CD4-positive, alpha-beta memory T cell (primary cell): ENCODE measurements at places on chromosomes 16 and 17.
A peak's percentile ranks its signal among the peaks of the same experiment; 100 is the strongest.

DNA sequence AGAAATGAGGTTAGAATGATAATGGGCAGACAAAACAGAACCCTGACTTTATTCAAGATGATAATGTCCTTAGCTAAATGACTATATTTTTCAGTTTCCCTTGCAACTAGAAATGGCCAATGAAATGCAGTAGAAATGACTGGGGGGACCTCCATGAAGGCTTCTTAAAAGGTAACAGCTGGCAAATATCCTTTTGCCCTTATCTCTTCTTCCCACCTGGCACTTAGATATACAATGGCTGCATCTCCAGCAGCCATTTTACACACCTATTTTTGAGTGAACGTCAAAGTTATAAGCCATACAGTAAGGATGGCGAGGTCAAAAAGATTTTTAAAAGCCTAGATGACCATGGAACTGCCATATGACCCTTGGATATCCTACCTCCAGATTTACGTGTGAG is 39.9 kb downstream of the USP32 start:
- DNase-seq = no peak

- no peak for DNase-seq
These were observed at the start of gene ADAM11 for GRCh38 chr17:44758414-44759085. Gene ADAM11 (plus strand): TSS chr17:44758988. CDS start chr17:44759200, 212 bp downstream.

- no peak for DNase-seq
These were observed 8.8 kb downstream of the MYO19 start for GRCh38 chr17:36525888-36526287.

DNA sequence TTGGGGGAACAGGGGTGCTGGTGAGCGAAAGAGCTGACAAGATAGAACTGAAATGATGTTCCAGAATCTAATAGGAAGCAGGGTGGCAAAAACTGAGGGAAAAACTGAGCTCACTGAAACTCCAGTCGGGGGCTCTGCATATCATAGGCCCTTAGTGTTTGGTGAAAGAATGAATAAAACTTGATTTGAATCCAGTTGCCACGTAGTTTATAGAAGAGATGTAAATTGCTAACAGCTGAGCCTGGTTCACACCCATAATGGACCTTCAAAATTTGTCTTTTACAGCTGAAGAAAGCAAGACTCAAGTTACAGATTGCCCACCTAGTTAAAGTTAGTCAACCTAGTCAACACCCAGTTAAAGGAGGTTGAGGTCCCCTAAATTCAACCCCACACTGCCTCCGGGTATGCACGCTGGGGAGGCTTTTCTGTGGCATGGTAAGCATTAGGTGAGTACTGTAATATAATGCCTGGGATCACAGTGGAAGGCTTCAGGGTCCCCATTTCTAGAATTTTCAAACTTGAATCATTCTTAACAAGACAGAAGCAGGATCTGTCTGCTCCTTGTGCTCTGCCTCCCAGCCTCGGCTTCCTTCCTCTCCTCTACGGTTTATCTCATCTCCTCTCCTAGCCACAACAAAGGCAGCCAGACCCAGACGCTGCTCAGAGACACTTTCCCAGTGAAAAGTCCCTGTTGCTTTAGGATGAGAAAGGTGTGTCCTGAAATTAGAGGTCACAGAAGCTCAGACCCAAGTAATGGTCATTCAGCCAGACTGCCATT is 26.9 kb upstream of the SUPT4H1 start:
- DNase-seq = no peak

- no peak for DNase-seq
These were observed 22.7 kb downstream of the FTO start for GRCh38 chr16:53726625-53727024.

DNA sequence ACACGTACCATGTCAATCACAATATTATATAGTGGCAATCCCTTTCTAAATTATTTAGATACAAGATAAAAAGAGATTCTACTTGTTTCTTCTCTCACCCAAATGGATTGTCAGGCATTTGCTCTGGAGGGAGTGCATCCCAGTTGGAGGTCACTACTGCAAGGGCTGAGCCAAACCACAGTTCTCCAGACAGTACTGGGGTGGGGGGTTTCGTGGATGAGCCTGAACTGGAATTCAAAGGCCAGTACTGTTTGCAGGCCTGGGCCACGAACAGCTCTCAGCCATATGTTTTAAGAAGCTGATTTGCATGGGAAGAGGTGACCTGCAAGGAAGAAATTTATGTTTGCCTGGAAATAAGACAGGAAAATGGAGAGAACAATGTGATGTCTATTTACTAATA is 314.9 kb downstream of the PMP22 start:
- no peak for DNase-seq

DNA sequence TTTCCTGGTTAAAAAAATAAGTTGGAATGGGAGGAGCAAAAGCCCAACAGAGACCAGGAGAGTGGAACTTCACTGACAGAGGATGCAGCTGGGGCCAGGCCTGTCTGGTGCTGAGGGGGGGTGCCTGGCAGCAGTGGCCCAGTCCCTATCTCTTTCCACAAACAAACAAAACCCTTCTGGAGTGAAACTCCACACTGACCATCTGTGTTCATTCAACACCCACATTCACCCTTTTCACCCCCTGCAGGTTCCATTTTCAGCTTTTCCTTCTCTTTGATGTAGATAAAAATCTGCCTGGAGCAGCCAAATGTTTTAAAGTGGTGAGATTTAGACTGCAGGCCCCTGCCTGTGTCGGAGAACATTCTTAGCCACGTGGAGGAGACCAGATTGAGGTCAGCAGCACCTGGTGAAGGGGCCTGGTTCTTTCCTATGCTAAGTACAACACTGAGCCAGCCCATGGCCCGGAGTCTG is 161.4 kb upstream of the CDH11 start:
- DNase-seq = no peak

GRCh38 chr17:82917699-82918345 is 78.0 kb upstream of the ZNF750 start:
- DNase-seq = no peak

DNA sequence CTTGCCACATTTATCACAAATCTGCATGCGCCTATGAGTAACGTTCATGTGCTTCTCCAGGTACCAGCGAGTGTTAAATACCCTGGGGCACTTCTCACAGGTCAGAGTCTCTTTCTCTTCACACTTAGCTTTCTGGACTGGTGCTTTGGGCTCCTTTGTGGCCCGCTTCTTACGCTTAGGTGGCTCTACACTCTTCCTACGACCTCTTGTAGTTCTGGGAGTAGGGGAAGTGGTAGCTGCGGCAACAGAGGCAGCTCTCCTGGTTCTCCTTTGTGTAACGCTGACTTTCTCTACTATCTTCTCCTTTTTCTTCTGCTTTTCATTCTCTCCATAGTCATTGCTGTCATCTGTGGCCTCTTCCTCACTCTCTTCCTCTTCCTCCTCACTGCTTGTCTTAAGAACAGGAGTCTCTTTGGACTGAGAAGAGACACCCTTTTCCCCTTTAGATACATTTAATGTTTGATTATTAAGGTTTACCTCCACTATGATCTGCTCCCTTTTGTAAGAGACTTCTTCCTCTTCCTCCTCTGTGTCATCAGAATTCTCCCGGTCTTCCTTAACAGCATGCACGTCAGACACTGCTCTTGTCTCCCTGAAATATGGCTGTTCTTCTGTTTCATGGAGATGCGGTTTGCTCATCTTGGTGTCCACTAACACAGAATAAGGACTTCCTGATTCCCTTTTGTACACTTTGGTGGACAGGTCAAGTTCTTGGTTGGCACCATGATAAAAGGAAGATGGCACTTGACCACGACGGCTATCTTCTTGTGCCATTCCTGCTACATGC is 45.0 kb downstream of the ZNF652 start:
- no peak for DNase-seq

DNA sequence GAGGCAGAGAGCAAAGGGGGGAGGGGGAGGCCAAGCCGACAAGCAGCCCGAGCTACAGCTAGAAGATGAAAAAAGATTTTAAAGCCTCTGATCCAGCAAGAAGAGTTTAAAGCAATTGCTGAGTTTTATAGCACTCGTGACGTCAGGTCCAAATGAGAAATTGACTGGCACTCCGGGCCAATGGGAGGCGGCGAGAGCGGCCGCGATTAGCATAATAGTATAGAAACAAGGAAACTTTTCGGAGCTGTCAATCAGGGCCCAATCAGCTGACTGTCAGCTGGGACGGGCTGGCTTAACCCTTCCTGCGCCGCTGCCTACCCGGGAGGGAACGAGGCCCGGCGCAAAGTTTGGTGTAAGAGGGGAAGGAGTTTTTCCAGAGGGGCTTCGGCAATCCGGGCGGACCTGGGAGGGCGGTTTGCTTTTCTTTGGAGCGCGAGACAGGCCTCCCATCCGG is at the start of gene MAF:
Gene MAF, minus strand, starts transcription at position 100 of the 454 bp plus-strand sequence. CDS start 835 bp downstream, outside the sequence.
- peak; percentile 90 for DNase-seq

- no peak for DNase-seq
These were observed 334.7 kb downstream of the SOX9 start for GRCh38 chr17:72455562-72455961.

- DNase-seq = no peak
These were observed 722.0 kb downstream of the KCNJ2 start for GRCh38 chr17:70891306-70891705.

DNA sequence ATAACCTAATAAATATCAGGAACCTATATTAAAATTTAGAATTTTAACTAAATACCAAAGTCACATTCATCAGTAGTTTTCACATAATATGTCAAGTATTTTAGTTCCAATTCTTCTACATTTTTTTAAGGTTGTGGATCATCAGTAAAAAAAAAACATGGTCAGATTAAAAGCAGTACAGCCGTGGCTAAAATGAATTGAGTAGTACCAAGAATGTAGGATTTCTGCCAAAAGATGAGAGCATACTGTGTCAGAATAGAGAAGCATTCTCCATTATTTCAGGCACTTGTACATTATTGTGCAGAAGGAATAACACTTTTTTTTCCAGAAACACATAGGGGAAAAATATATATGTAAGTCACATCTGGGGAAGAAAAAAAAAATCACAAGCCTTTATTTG is 1176.1 kb downstream of the CDH11 start:
- DNase-seq = no peak

DNA sequence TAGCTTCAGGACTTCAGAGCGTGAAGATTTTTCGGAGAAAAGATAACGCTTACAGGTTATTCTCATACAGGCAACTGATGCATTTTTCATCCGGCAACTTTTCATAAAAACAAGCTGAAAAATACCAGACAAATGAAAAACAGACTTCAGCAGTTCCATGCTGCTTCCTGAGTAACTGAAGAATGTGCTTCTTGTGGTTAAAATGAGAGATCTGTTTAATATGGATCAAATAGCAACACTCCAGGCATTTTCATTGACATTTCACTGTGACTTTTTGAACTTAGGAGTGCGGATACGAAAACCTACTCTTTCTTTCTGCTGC is 705 bp upstream of the PITPNC1 start:
- DNase-seq = no peak

DNA sequence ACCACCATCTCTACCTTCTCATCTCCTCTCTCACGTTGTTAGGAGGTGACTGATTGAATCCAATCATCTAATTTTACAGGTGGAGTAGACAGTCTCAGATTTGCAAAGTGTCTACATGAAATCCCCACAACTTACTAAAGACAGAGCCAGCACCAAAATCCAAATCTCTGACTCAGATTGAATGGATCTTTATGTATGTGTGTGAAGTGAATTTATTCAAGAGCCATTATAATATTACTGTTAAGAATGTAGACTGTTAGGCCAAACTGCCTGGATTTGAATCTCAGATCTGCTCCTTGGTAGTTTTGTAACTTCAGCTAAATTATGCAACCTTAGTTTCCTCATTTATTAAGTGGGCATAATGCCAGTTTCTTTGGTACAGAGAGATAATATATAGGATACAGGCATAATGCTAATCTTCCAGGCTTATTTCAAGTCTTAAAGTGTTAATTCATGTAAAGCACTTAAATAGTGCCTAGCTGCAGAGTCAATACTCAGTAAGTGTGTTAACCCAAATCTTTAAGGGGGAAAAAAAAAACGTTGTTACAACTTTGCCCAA is 12.7 kb downstream of the CNEP1R1 start:
- no peak for DNase-seq

- no peak for DNase-seq
These were observed 40.6 kb downstream of the GOSR1 start for GRCh38 chr17:30517786-30518185.

GRCh38 chr16:2026461-2027023 is at the start of gene NHERF2:
Gene NHERF2 (plus strand): TSS chr16:2026902. CDS start chr16:2027006, 104 bp downstream.
- DNase-seq = peak; percentile 26

- DNase-seq = no peak
These were observed 10.1 kb downstream of the CORO6 start for GRCh38 chr17:29612404-29613280.

DNA sequence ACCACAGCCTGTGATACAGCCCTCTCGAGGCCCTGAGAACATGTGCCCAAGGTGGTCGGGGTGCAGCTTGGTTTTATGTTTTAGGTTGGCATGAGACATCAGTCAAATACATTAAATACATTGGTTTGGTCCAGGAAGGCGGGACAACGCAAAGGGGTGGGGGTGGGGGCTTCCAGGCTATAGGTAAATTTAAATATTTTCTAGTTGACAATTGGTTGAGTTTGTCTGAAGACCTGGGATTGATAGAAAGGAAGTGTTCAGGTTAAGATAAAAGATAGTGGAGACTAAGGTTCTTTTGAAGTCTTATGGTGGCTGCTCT is 1.2 kb upstream of the ZKSCAN2 start:
- peak; percentile 11 for DNase-seq

GRCh38 chr17:80374732-80375585 is 40.0 kb upstream of the ENDOV start:
- no peak for DNase-seq

DNA sequence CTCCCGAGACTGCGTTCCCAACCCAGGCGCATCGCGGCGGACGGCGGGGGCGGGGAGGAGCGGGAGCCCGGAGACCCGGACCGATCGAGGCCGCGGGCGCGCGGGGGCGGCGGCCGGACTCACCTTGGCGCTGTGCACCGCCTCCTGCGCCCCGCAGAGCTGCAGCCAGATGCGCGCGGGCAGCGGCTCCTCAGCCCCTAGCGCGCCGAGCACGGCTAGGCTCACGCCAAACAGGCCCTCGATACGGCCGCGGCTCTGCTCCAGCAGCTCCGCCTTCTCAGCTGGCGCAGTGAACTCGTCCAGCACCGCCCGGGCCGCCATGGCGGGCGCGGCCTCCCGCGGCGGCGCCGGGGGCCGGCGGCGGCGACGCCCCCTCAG is 339 bp downstream of the N4BP1 start:
- no peak for DNase-seq

DNA sequence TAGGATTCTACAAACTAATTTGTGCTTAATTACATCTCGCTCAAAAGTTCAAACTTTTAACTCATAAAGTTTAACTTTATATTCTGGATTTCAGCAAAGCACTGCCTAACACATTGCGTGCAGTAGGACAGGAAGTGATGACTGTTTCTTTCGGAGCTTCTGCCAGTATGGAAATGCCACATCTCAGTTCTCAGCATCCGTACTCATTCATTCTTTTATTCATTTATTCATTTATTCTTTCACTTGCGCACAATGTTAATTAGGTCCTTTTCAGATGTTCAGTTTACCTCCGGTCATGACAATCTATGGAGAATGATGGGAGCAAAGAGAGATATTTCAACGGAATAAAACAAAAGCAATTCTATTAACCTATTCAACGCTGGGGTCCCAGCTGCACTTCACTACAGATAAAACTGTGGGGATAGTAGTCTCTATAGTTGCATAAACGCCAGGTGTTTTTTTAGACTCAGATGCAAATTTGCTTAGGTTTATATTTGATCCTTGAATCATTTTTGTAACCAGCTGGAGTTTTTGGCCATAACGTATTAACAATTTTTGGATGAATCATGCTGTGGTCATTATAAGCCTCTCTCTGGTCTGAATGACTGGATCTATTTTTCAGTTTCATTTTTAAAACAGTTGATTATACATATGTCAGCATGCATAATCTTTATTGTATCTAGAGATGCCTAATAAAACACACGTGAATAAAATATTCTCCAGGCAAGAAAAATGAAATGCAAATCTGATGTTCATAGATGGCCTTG is 143.9 kb downstream of the KCNJ2 start:
- DNase-seq = no peak

- DNase-seq = no peak
These were observed 6.4 kb downstream of the ZFPM1 start for GRCh38 chr16:88459366-88460073.
